ENCODE measurements at places on chromosomes 7 and 10.

DNA sequence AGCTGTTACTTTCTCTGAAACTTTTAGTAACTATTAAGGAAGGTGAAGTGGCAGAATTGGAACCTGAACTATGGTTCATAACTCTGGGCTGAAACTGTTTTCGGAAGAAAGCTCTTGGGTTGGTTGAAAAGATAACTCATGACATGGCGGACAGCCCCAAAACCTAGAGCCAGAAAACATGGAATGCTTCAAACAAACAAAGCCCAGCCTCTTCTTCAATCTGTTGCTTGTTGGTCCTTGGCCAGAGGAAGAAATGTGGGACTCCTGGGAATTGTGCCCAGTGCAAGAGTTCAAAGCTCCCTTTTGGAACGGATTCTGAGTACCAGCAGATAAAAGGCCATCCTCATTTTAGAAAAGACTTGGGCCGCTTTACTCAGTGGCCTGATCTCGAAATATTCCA is 52.9 kb upstream of the CACNB2 start:
- no peak for DNase-seq

DNA sequence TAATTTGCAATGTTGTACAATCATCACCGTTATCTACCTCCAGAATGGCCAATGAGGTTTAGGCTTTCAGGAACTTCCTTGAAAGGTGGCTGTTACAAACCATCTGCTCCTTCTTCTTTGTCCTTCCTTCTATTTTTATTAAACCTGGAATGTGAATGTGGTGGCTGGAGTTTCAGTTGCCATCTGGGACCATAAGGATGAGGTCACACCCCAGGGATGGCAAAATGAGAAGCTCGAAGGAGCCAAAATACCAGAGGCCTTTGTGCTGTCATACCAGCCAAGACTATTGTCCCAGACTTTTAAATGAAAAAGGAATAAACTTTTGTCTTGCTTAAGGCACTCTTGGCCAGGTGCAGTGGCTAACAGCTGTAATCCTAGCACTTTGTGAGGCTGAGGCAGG is 30.9 kb upstream of the LMTK2 start:
- no peak for DNase-seq

- no peak for DNase-seq
Observed at GRCh38 chr7:24911213-24911603, 68.8 kb downstream of the OSBPL3 start.

DNA sequence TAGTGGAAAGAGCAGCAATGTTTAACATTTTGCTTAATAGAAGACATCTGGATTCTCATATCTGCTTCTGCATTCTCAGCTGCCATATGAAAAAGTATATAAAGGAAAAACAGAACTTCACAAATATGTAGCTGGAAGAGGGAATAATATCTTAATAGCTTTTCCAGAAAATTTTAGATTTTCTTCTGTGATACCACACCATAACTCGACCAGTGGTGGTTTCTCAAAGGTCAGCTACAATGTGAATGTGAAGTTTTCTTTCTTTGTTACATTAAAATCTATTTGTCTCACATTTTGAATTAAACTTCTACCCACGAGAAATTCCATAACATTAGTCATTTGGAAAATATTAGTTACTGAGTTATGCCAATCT is 339.8 kb downstream of the PARD3 start:
- peak; percentile 32 for DNase-seq

- peak; percentile 44 for DNase-seq
Observed at GRCh38 chr10:4266416-4267085, 481.5 kb upstream of the KLF6 start.

DNA sequence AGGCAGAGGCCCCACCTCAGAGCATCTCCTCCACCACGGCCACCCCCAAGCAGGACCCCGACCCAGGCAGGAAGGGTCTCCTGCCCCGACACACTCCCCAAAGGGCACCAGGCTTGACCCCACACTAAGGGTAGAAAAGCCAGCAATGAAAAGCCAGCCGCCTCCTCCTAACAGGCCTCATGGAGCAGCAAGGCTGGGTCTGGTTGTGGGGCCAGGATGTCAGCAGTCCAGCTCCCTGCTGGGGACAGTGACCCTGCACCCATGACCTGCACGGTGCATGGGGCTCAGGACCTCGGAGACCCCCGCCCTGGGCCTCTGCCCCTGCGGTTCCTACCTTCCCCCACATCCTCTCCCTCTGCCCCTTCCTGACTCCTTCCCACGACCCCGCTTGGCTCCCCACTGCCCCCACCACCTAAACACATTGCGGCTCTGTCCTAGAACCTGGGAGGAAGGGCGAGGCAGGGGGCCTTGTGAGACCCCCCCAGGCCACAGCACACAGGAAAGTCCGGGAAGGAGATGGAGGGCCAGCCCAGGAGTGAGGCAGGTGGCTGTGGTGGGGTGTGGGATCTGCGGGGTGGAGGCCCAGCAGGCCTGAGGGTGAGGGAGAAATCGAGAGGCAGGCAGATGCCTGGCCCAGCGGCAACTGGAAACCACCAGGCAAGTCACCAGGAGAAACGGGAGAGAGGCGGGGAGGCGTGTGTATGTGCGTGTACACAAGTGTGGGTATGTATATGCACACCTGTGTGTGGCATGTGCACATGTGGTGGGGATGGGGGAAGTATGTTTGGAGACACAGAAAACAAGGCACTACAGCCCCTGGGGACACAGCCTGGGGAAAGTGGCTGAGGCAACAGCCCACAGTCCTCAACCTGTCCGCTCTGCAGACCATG is 229.9 kb downstream of the MAD1L1 start:
- no peak for DNase-seq

GRCh38 chr10:86331861-86332260 is 34.7 kb downstream of the GRID1 start:
- DNase-seq, result no peak

- peak; percentile 27 for DNase-seq
Observed at GRCh38 chr10:7102557-7103349, 308.1 kb downstream of the SFMBT2 start.

DNA sequence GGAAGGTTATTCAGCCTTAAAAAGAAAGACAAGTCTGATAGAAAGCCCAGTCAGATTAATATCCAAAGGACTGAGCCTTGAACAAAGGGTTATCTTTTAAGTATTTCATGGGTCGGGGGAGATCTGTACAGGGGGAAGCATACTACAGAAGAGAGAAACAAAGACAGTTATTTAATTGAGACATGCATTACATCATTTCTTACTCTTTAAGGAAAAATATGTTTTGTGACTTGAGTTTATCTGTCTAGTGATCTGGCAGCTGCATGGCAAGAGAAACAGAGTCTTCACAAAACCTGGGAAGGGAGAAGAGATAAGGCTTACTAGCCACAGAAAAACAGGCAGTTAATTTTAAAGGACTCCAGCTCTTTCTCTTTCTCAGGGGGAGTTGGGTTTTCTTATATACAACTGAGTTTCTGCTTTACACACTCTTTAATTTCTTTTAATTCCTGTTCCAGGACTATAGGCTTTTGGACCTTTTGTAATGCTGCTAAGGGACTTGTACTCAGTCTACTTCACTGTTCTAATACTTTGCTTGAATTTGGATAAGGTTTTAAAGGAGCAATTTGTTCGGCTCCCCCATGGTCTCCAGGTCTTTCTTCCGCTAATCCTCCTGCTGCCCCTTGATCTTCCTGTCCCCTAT is 20.9 kb upstream of the CYP3A43 start:
- DNase-seq, result no peak

DNA sequence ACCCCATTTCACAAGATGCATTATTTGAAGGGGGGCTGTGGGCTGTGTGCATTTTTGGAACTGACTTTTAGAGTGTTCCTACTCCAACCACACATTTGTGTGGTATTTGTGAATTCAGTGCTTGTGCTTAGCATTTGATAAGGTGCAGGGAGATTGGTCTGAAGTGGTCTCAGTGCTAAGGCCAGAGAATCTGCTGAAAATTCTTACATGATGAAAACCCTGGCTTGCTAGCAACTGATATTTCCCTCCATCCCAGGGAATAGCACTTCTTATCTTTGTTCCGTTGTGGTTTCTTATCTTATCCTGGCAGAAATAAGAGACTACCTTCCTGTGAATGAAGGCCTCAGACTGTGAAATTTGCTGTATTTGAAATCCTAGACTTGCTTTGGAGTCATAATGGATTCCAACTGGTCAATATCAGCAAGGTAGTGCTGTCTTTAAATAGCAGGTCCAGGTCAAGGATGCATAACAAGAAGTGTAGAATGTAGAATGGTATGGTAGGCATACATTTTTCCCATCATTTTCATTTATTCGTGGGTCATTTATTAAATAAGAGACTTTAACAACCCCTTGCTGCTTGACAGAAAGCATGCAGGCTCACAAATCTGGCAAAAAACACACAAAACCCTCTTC is 986.9 kb downstream of the REEP3 start:
- no peak for DNase-seq

- no peak for DNase-seq
Observed at GRCh38 chr7:41045556-41046123, 657.2 kb downstream of the INHBA start.

- no peak for DNase-seq
Observed at GRCh38 chr7:156881679-156882078, 11.3 kb downstream of the LMBR1 start.

GRCh38 chr10:110008518-110009339 is 945 bp downstream of the ADD3 start:
- no peak for DNase-seq

- no peak for DNase-seq
Observed at GRCh38 chr7:71637578-71637977, 505.6 kb downstream of the GALNT17 start.

GRCh38 chr10:78255796-78256638 is 222.4 kb downstream of the RPS24 start:
- no peak for DNase-seq

- DNase-seq, result no peak
Observed at GRCh38 chr10:13701157-13701919, 114.6 kb downstream of the PRPF18 start.

DNA sequence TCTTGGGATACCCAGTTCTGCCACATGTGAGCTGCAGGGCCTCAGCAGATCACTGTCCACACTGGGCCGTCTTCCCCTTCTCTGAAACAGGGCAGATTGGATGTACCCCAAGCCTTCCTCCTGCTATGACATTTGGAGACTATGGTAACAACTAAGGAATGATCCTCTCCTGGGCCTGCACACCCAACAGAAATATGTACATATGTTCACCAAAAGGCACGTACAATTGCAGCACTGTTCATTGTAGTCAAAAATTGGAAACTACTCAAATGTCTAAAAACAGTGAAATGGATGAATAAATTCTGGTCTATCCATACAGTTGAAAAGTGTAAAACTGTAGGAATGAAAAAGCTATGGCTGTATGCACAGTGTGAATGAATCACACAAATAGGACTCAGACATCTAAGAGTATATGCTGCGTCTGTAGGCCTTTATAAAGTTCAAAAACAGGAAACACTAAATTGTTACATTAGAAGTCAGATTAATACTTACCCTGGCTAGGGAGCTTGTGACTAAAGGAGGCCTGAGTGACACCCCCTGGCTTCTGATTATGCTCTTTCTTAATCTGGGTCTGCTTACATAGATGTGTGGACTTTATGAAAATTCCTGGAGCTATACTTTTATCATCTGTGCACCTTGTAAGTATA is 16.1 kb upstream of the XPNPEP1 start:
- DNase-seq, result no peak

DNA sequence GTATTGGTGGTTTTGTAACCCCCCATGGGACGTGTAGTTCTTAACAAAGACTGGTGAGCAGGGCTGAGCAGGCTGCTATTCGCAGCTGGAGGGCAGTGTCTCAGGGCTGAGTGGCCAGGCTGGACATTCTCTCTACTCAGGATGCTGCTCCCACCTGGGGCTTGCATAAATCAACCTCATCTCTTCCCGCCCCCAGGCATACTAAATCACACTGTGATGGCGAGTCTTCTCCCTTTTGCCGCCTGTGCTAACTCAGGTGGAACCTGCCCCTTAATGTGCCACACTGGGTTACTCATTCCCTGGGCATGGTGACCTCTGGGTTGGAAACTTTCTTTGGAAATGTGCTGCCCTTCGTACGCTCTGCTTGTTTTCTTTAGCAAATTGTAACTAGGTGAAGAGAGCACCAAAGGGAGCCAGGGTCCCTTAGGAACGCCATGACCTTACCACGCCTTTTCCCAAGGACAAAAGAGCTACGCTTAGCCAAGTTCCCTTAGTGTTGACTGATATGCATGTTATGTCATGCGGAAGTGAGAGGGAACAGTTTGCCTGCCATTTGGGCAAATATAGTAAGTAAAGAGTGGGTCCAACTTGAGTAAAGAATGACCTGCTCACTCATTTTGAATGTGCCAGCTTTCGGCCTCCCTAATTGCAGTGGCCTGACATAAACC is 40.4 kb upstream of the COBL start:
- no peak for DNase-seq
